ENCODE measurements at places on chromosomes 7 and 10.

DNA sequence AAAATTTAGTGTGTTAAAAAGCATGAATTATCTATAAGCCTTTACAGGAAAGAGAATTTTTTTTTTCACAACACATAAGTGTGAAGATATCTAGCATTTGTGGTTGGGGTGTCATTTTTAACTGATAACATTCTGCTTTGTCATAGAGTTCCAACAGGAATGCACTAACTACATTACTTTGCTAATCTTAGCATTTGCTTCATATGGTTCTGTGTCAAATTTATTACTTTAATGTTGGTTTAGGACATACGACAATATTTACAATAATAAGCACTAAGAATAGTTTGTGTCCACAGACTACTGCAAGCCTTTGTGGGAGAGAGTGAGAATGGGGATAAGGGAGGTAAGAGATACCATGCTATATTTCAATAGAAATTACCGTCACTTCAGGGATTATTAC lies 40.6 kb upstream of the MAGI2 start:
- no peak for DNase-seq

DNA sequence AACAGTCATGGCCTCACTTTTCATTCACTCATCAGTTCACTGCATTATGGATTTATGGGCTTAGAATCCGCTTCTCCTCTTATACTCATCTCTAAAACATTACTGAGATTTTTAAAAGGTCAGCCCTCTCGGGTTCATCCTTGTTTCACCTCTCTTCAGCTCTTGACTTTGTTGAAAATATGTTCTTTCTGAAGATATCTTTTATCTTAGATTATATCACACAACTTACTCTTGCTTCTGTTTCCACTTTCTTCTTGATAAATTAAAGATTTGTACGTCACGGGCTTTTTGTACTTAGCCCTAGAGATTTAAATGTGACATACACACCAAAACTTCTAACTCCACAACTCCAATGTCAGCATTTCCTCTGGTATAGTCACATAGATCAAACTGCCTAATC lies 342.5 kb upstream of the TMEM229A start:
- no peak for DNase-seq

- no peak for DNase-seq
Observed at GRCh38 chr10:128061306-128062300, 64.6 kb downstream of the MKI67 start.

DNA sequence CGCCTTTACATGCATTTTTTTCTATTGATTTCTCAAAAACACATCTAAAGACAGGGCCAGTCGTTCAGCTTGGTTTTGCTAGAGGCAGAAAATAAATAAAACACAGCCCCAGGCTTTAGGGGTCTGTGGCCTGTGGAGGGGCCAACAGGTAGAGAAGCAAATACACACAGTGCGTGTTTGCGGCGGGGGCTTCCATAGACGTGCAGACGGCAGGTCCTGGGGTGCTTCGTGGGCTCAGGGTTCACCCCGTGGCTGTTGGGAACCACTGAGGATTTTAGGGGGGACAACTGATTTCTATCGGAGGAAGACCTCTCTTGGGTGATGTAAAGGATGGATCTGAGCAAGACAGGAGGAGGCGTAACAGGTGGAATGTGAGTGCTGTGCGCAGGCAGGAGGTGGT lies 445.7 kb upstream of the FOXK1 start:
- no peak for DNase-seq

- no peak for DNase-seq
Observed at GRCh38 chr7:118039963-118040489, 143.9 kb upstream of the LSM8 start.

DNA sequence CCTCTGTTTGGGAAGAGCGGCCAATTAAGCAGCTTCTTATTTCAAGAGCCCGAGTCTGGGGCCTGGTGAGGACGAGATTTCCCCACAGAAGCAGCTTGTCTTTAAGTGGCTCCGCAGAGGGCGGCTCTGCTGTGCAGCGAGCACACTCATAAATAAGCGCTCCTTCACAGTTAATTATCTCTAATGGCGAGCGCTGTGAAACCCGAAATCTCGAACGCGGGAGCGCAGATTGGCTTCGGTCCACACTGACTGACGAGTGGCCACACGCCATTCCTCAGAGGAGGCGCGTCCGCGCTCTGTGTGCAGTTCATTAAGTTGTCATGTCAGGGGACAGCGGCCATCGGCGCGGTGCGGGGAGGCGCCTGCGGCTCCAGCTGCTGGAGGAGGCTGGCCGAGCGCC lies 560.9 kb downstream of the DNAJB6 start:
- no peak for DNase-seq

- DNase-seq = no peak
Observed at GRCh38 chr7:2621948-2622640, 9.7 kb upstream of the TTYH3 start.

- DNase-seq = no peak
Observed at GRCh38 chr7:20194343-20194995, 22.7 kb downstream of the MACC1 start.

DNA sequence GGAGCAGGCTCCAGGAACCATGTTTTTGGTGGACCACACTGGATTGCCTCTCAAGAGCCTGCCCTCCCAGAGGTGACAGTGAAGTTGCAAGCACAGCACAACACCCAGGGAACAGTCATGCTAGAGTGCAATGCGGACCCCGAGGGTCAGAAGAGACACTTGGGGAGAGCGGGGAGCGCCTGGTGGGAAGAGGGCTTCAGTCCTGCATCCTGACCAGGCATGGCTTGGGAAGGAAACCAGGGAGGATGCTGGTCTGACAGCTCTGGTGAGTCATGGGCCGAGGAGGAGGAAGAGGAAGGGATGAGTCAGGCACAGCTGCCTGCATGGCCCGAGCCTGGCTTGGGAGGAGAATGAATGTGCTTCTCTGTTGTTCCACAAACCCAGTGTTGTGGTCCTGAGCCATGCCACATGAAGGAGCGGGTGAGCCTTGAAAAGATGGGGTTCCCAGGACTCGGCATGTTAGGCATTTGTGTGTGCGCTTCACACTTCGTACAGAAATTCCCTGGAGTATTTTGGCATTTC lies 29.5 kb upstream of the ANKRD2 start:
- no peak for DNase-seq

DNA sequence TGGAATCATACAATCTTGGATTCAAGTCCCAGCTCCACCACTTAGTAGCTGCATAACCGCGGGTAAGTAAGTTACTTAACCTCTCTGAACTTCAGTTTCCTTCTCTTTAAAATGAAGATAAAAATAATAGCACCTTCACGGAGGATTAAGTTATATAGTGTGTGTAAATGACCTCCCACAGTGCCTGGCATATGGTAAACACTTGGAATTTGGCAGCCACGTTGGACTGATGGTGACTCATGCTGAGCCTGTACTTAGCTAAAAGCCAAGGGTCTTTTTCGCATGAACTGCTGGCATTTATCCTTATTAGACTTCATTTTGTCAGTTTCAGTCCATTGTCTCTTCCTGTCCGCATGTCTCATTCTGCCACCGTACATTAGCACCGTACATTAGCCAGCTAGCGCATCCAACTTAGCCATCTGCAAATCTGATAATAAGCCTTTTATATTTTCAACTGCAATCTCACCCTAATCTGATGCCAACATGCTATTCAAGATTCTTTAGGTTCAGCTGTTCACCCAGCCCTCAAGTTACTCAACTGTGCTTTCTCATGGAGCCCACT lies 11.2 kb downstream of the SLC13A4 start:
- peak; percentile 18 for DNase-seq

DNA sequence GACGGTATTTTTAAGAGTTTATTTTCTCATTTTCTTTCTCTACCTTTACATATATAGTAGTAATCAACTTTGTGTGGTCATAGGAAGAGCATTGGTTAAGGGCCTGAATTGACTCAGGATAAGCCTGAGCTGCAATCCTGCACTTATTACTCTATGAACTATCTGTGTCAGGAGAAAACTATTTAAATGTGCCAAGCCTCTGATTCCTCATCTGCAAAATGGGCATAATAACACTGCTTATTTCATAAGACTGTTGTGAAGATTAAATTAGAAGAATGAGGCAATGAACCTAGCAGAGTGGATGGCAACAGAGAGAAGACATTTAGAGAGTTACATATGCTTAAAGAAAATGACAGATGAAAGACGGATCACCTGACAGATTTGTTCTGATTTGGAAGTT lies 175.5 kb downstream of the RELN start:
- DNase-seq = no peak

- DNase-seq = no peak
Observed at GRCh38 chr7:148967602-148968001, 60.7 kb downstream of the PDIA4 start.

GRCh38 chr7:28202222-28202621 lies 21.6 kb upstream of the JAZF1 start:
- no peak for DNase-seq

DNA sequence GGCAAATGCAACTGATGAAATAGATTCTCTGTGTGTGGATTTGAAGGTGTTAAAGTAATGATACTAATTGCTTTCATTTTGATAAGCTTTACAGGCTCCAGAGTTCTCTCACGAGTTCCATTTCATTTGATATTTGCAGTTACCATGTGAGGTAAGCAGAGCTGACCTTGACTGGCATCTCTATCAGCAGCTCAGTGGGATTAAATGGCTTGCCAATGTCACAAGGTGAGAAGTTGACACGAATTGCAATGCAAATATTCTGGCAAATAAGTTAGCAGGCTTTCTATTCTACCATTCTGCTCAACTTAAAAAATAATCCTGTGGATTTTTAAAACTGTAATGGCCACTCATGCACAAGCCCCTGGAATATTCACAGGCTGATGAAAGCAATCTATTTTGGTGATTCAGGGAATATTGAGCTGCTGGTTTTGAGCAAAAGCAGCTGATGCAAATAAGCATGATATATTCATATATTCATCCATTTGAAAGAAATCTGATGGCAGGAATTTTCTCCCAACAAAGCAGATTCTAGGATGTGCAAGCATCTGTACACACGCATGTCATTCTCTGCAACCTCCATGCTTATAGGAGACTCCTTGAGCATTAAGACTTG lies 64.5 kb upstream of the ANKRD1 start:
- DNase-seq = no peak

GRCh38 chr10:71933651-71934050 lies 30.5 kb upstream of the CHST3 start:
- DNase-seq = no peak

- no peak for DNase-seq
Observed at GRCh38 chr7:97094284-97094930, 23.1 kb upstream of the SDHAF3 start.

- DNase-seq = peak; percentile 78
Observed at GRCh38 chr10:123250640-123251039, 96.4 kb downstream of the BUB3 start.

GRCh38 chr7:98323597-98324322 lies 42.3 kb downstream of the BRI3 start:
- DNase-seq = no peak

DNA sequence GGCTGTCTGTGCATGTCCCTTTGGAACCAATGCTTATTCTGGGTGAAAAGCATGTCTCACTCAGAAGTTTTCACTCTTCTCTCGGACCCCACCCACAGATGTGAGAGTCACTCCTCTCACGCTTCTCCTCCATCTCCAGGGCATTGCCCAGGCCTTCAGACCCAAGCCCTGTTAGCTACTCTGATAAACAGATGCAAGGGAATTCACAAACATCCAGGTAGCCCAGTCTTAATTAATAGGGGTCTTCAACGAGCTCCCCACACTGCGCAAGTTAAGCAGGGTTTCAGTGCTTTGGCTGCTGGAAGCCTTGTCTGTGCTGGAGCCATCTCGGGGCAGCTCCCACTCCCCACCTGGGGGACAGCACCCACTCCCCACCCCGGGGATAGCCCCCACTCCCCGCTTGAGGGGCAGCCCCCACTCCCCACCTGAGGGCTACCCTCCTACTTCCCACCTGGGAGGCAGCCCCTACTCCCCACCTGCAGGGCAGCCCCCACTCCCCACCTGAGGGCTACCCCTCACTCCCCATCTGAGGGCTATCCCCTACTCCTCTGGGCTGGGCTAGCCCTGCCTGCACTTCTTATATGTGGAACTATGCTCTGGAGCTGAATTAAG lies 8.7 kb downstream of the PKD1L1 start:
- no peak for DNase-seq

DNA sequence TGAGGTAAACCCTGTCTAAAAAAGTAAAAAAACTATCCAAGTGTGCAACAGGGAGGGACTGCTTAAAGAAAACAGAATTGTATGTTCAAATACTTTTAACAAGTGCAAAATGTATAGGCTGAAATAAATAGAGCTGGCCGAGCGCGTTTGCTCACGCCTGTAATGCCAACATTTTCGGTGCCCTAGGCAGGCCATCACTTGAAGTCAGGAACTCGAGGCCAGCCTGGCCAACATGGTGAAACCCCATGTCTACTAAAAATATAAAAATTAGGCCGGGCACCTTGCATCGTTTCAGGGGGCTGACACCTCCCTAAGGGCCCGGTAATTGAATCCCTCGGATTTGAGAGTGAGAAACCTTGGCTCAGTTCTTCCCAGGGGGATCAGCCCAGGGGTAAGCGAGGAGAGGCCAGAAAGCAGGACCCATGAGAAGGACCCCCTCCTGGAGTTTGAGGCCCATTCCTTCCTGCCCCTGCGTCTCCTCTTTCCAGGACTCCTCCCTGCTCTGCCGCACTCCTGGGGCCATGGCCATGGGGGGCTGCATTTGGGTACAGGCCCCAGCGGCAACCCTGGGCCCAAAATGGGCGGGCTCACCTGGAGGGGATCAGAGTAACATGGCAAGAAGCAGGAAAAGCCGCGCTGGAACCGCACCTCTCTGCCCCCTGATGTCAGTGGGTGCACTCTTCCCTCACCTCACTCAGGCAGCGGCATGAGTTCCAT lies 75.5 kb upstream of the TMEM248 start:
- DNase-seq = no peak

GRCh38 chr10:114376523-114376922 lies 27.8 kb downstream of the AFAP1L2 start:
- no peak for DNase-seq

DNA sequence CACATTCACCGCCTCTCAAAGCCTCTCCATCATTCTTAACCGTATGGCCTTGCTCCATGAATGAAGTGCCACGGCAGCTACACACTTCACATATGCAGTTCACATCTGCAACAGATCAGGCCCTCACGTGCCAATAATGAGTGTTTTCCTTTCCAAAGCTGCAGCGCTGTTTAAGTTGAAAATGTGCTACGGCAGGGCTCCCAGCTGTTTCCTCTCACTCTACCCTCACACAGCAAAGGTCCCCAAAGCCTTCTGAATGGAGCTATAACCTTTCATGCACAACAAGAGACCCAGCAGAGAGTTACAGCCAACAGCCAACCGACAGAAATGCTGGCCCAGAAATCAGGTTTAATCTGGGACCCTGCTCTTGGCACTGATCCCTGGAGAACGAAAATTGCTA lies 236.1 kb downstream of the ELMO1 start:
- no peak for DNase-seq

Measured in NCI-H748 treated with DMSO at 0.1 percent for 48 hours (cell line).